Stimulated activated CD8-positive, alpha-beta memory T cell treated with anti-CD3 and anti-CD28 coated beads, Interleukin-7, amount 100 ng/mL, for 1 hour (primary cell): ENCODE measurements at places on chromosomes 11 and 22.

- DNase-seq: no peak
Observed at GRCh38 chr11:119626197-119626841, 102.7 kb downstream of the NECTIN1 start.

DNA sequence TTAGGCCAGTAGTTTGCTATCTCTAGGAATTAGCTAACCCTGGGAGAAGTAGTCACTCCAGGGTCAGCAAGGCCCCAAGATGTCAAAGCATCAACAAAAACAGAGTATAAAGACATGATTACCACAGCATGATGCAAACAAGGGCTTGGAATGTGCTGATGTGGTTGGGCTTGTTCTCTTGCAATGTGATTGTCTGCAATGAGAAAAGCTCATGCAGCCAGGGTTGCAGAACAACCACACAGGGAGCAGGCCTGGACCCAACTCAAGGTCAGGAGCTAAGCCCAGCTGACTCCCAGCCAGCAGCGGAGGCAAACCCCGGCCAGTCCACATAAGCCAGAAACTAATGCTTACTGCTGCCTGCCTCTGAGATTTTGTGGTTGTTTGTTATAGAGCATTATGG is 132.4 kb upstream of the ZC3H12C start:
- no peak for DNase-seq

GRCh38 chr22:44109416-44109815 is 71.3 kb upstream of the PARVG start:
- no peak for DNase-seq

- DNase-seq: no peak
Observed at GRCh38 chr11:70682056-70682455, 283.7 kb downstream of the CTTN start.

- DNase-seq: no peak
Observed at GRCh38 chr22:39209756-39210155, 35.0 kb downstream of the PDGFB start.

DNA sequence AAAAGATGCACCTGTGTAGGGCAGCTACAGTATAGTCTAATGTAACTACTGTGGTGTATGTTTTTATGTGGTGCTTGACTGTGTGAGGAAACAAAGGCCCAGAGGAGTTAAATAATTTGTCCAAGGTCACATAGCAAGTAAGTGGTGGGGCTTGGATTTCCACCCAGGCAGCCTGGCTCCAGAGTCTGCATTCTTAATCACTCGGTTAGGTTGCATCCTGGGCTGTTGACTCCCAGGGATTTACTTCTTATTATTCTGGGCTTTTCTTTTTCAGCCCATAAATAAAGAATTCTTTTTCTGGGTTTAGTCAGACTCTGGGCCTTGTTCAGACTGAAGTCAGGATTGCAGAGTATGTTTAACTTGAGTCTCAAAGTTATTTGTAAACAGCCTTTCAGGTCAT is 82.1 kb downstream of the ARHGAP42 start:
- DNase-seq: no peak

DNA sequence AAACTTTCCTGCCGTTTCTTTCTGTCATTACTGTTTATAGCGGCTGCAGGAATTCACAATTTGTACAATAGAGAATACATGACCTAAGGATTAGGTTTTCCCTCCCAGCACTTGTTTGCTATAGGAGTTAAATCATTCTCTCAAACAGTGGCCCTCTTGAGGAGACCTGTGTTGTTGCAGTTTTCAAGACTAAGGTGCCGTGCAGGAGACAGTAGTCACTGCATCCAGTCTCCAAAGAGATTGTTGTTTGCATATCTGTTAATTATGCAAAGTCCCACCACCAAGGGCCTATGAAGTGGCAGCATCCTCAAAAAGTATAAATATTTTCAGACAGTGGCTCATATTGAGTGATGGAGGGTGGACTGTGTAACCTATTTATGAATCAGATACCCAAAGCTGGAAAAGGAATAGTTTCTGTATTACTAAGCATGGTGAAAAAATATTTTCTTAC is 2.3 kb downstream of the PRSS23 start:
- DNase-seq: no peak

GRCh38 chr22:33873666-33874065 is 46.6 kb downstream of the LARGE1 start:
- DNase-seq: no peak

DNA sequence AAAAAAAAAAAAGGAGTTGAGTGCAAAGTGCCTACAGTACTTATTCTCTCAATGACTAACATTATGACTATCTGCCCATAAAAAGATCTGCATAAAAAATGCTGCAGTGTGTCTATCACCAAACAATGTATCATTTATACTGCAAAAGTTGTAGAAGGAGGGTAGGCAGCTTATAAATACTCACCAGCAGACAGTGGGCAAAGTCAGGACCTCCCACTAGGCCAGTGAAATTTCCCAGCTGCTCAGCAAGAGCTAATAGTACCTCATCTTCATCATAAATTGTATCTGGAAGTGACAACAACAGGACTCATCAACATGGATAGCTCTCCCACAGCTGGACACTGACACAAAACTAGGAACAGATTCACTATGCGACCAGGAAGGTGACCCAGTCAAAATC is 1.6 kb downstream of the PPP2R1B start:
- no peak for DNase-seq

- no peak for DNase-seq
Observed at GRCh38 chr11:59273373-59273841, 60.7 kb upstream of the MPEG1 start.

DNA sequence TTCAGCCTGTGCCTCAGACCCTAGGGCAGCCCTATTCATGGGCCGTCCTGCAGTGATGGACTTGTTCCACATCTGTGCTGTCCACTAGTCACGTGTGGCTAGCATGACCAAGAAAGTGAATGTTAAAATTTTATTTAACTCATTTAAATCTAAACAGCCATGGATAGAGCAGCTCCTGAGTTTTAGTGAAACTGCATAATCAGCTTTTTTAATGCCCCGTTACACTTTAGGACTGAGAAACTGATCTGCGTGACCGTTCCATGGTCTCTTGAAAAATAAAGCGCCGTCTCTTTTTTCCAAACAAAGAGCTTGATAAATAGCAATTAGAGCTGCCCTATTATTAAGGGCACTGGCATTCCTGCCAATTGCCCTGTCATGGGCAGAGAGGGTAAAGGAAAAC is 76.5 kb upstream of the SNX19 start:
- DNase-seq: no peak

DNA sequence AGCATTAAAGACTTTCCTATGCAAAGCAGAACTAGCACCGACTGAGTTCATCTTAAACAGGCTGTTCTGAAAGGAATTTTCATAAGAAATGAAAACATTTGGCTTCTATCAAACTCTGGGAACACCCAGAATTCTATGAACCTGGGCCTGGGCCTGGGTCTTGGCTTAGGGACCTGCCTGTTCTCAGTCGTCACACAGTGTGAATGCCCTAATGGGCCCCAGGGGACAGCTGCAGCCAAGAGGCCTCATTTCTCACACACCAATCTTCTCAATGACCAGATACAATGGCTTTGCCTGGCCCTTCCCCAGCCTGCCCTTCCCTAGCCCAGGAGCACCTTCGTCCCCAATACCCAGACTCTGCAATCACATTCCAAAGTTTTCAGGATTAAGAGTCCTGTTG is 234.9 kb upstream of the ARHGAP20 start:
- no peak for DNase-seq

- DNase-seq: no peak
Observed at GRCh38 chr22:41245917-41246499, 5.3 kb upstream of the CHADL start.

GRCh38 chr11:76185511-76185910 is 20.8 kb downstream of the WNT11 start:
- DNase-seq: no peak

DNA sequence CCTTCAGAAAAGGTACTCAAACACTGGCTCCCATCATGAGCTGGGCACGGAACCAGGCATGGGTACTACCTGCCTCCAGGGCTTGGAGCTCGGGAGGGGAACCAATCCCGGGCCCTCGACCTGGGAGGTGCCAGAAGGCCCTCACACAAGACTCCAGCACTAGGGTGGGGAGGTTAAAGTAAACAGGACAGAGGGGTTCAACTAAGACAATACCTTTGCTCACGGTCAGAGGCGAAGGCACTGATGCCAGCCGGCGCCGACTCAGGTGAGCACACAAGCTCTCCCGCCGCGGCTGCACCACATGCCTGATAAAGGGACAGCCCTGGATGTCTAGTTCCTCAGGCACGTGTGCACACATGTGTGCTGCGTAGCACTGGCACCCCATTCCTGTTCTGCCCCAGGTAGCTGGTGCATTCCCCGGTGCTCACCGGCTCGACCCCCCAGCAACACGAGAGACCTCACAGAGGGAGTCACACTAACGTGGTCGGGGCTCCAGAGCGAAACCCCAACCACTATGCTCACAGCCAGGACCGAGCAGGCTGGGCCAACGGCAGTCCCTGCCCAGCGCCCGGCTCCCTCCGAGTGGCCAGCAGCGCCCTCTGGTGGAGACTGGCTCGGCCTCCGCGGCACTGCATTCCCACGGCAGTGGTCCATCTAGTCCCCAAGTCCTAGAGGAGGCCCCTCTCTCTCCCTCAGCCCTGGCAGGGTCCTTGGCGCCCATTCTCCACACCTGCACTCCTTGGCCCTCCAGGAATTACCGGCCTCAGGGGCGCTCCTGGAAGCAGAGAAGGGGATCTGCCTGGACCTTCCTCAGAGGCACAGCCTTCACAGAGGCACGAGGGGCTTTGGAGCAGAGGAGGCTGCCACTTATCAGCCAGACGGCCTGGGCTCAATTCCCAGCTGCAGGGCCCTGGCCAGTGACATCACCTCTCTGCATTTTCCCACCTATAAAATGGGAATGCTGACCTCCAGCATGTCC is 28.8 kb upstream of the MOB2 start:
- DNase-seq: peak; percentile 62

DNA sequence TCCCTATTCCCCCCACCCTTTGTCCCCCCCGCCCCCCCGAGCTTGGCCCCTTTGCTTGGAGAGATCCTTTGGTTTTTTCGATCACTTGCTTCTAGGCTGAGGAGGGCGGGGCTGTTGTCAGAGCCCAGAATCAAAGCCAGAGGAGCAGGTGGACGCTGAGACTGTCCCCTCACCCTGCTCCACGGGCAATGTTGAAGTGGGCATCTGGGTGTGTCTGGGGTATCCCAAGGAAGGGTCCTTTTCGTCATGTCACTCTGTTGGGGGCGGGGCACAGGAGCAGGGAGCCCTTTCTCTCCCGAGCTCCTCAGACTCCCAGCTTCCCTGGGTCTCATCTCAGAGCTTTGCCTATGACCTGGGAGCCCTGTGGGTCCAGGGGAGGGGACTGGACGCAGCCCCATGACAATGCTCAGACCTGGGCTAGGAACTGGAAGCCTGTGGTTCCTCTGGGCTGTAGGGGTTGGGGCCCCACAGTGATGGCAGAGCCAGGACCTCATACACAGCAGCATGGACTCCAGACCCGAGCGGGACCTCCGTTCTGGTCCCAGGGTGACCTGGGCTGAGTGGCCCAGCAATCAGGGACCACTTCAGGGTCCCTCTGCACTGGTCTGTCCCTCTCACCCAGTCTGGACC is 2.9 kb upstream of the APOBEC3A start:
- no peak for DNase-seq

DNA sequence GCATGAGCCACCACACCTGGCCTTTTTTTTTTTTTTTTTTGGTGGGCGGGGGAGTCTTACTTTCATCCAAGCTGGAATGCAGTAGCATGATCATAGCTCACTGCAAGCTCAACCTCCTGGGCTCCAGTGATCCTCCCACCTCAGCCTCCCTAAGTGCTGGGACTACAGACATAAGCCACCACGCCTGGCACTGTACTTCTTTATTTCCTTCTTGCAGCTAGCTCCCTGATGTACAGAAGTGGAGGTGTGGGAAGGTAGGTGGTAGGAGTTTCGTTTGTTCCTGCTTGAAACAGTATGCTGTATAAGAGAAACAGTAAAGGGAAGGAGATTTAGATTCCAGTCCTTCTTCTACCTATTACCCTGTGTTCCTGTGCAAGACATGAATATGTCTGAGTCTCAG is 72.1 kb downstream of the WNT11 start:
- no peak for DNase-seq

GRCh38 chr11:60378354-60378753 is at the start of gene MS4A7:
Gene MS4A7 (plus strand): TSS chr11:60378532. CDS start chr11:60383142, 4,610 bp downstream.
- no peak for DNase-seq
